ENCODE measurements at places on chromosomes 16 and 17.

DNA sequence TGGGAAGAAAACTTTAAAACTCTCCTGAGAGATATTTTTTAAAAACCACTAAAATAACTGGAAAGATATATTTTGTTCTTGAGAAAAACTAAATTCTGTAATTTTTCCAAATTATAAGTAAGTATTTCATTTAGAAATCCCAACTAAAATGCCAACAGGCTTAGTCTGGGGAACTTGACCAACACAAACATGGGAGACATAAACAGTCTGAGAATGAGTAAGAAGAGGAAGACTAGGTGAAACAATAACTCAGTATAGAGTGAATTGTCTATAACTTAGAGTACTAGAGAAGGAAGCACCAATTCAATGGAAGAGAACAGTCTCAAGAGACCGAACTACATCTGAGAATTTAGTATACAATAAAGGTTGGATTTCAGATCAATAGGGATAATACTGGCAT, 2.9 kb downstream of the CMTM1 start:
- no peak for DNase-seq

GRCh38 chr17:19762515-19762961, 14.4 kb upstream of the ALDH3A1 start:
- DNase-seq: peak; percentile 16

- DNase-seq: no peak
These were observed 23.3 kb downstream of the TBCD start for GRCh38 chr17:82775001-82775823.

GRCh38 chr16:54891346-54891745, 39.3 kb upstream of the IRX5 start:
- no peak for DNase-seq

DNA sequence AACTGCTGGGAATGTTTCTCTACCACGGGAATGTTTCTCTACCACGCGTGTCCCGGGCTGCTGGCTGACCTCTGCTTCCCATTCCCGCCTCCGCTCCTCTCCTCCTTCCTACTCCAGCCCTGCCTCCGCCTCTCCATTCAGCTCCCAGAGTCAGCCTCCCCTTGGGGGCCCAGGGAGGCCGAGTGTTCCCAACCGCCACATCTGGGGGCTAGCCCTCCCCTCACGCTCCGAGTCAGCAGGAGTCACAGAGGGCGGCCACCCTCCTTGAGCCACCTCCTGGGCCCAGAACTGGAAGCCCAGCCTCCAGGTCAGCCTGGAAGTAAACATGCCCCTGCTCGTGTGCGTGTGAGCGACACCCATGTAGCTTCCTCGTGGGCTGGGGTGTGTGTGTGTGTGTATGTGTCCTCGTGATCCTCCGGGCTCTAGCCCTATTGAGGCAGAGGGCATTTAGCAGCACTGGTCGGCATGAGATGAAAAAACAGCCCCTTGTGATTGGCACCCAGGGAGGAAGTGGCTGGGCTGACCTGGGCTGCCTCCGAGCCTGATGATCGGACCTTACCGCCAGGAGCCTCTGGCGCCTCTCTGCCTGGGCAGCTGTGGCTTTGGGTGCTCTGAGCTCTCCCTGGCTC, 7.3 kb downstream of the CYGB start:
- no peak for DNase-seq

DNA sequence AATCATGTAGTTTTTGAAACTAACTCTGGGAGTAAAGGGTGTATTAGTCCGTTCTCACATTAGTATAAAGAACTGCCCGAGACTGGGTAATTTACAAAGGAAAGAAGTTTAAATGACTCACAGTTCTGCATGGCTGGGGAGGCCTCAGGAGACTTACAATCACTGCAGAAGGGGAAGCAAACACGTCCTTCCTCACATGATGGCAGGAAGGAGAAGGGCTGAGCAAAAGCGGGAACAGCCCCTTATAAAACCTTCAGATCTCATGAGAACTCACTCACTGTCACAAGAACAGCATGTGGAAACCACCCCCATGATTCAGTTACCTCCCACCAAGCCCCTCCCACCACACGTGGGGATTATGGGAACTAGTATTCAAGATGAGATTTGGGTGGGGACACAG, 256.5 kb upstream of the TNRC6C start:
- DNase-seq: no peak

DNA sequence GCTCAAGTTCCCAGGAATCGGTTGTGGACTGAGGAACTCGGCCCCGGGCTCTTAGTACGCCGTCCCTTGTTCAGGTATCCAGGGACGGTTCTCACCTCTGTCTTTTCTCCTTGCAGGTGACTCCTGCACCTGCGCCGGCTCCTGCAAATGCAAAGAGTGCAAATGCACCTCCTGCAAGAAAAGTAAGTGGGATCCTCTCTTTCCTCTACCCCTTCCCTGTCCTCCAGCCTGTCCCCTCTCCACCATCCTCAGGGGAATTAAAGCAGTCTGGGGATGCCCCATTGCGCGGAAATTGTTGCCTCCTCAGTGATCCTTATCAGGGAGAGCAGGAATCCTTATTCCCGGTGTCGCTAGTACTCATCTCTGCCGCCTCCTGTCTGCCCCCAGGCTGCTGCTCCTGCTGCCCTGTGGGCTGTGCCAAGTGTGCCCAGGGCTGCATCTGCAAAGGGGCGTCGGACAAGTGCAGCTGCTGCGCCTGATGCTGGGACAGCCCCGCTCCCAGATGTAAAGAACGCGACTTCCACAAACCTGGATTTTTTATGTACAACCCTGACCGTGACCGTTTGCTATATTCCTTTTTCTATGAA, 585 bp downstream of the MT2A start:
- DNase-seq: no peak

- peak; percentile 5 for DNase-seq
These were observed 83.8 kb downstream of the ABCC1 start for GRCh38 chr16:16033208-16033717.

DNA sequence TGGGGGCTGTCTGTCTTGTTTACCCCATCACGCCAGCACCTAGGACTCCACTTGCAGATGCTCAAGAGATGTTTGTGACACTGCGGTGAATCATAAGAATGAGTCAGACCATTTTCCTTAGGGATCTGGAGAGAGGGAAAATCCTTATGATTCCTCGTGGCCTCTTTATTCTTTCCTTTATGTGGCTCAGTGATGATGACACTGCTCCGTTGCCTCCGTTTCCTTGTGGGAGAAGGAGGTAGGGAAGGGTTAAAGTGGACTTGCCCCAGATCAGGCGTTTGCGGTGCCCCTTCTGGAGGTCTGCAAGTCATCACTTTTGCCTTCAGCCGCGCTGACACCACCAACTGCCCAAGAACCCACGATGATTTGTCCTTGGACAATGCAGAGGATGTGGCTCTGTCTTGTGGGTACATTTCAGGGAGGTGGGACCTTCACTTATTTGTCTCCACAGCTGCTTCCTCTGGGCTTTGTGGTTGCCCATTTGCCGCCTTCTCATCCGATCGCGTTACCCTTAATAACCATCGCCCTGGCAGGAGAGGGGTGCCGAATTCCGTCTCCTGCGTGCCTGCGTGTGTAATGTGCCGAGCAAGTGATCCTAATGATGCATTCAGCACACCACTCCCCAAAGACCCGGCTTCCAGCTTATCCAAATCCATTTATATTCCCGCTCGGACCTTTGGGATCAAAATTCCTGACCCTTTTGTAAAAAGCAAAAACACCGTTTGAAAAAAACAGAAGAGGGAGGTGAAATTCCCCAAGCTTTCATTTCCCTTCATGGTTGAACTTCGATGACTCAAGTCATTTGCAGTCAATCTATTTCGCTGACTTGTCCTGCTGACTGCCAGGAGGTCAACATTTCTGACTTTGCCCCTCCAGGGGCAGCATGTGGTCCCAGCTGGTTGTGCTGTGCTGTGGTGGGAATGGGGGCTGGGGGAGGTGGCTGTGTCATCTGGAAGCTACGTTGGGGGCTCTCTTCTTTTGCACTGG, 87.2 kb upstream of the IRX3 start:
- no peak for DNase-seq
